ENCODE measurements at places on chromosomes 7 and 10.

- no peak for DNase-seq
Measured at GRCh38 chr10:62794306-62794705, 10.2 kb upstream of the ADO start.

GRCh38 chr7:100864263-100864845 lies 2.8 kb upstream of the TRIP6 start:
- DNase-seq = no peak

- no peak for DNase-seq
Measured at GRCh38 chr7:48028938-48029337, at the start of gene SUN3. TSS of gene SUN3 (minus strand) at chr7:48029107. CDS start at chr7:48028938, 169 bp downstream.

DNA sequence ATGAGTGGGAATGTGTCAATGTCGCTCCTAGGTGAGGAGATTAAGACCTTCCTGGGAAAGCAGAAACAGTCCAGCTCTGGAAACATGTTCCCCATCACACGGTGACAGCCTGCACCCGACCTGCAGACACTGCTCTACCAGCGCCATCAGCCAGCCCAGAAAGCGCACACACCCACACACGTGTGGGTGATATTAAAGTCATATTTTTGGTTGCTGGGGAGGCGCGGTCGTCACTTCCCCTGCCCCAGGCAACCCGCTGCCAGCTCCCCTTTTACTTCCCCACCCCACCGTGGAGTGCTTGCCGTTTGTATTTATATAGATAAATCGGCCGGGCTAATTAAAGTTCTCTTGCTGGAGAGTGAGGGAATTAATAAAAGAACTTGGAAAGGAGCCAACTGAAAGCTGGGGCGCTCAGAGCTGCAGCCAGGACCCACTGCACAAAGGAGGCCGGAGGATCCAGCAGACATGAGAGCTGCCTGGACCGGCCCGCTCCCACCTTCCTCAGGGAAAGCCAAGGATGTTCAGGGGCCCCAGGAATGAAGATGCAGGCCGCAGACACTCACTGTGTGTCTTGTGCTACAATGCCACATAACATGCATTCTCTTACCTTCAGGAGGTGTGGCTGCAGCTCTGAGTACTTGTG lies 145.2 kb upstream of the UNC5B start:
- DNase-seq = no peak

GRCh38 chr7:23121165-23121564 lies 15.6 kb downstream of the KLHL7 start:
- DNase-seq = no peak

DNA sequence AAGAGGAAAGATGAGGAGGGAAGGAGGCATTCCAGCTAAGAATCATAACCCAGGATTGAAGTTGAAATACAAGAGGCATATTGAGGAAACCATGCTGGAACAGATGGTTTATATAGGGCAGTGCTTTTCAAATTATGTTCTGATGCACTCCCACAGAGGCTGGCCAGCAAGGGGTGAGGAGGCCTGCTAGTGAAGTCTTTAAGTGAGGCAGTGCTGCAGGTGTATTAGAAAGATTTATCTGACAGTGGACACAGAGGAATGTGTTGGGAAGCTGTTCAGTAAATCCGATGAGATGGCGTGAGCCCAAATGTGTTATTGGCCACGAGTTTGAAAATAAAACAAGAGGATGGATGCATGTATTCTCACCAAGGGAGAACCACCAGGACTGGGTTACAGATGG lies 28.6 kb downstream of the REEP3 start:
- DNase-seq = no peak

GRCh38 chr7:77393954-77394353 lies 22.2 kb downstream of the GSAP start:
- DNase-seq = no peak

- DNase-seq = no peak
Measured at GRCh38 chr7:32167256-32167655, 97.0 kb upstream of the PDE1C start.
